ENCODE measurements at places on chromosomes 13 and 19.

DNA sequence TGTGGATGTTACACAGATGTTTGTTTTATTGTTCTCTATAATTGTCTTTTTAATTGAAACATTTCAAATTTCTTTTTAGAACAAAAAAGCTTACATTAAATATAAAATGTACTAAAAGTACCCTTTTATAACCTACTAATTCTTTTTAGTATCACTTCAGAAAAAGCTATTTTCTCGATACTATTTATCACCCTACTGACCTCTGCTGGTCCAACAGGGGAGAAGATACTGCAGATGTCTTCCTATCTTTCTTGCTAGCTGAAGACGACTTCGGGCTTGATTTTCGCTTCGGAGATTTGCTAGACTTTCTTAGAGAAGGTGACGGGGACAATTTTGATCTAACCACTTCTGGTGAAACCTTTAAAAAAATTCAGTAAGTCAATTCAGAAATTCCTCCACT lies 42.4 kb downstream of the ZC3H13 start:
- no peak for DNase-seq

DNA sequence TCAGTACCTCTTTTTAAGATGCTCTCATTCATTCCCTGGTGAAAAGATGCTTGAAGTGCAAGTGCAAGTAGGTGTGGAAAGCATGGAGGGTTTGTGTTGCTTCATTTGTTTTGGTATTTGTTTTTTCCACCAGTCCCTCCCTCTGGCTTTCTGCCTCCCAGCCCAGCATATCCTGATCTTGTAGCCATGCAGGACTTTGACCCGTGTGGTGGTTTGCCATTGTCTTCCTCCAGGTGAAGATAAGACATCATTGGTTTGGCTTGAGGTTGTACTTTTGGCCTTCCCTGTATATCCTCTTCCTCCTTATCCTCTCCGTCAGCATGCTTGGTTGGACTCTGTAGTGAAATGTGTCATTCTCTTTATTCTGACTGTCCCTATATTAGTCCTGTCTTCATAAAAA lies 9.1 kb downstream of the SPINT2 start:
- no peak for DNase-seq

- DNase-seq: no peak
These were observed 1.3 kb upstream of the PVR start for GRCh38 chr19:44642377-44642776.

GRCh38 chr19:45793876-45794275 lies 1.2 kb upstream of the DMWD start:
- no peak for DNase-seq

DNA sequence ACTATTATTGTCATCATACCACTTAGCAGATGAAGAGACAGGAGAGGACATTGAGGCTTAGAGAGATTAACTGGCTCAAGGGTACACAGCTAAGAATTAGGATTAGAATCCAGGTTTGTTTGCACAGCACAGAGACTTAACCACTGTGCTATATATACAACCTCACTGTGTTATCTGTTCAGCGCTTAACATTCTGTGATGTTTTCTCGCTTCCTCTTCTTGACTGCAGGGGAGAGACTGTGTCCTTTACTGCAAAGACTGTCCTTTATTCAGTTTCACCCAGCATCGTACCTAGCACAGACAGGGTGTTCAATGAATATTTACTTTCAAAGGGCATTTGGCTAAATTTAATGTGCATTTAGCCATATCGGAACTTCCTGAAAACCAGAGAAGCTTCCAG lies 54.9 kb upstream of the PCDH8 start:
- DNase-seq: no peak

DNA sequence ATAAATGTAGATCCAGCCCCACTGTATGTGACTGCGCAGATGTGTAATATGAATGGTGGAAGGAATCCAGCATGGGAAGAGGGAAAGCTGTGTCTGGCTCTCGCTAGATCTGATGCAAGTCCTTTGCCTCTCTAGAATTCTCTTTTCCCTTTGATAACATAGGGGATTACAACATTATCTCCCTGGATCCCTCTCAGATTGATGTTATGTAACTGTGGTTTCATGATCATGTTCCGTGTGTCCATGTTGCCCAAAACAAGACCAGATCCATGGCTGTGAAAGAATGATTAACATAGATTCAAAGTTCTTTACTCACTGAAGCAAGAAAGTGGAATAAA lies 184.0 kb upstream of the UBL3 start:
- DNase-seq: no peak

DNA sequence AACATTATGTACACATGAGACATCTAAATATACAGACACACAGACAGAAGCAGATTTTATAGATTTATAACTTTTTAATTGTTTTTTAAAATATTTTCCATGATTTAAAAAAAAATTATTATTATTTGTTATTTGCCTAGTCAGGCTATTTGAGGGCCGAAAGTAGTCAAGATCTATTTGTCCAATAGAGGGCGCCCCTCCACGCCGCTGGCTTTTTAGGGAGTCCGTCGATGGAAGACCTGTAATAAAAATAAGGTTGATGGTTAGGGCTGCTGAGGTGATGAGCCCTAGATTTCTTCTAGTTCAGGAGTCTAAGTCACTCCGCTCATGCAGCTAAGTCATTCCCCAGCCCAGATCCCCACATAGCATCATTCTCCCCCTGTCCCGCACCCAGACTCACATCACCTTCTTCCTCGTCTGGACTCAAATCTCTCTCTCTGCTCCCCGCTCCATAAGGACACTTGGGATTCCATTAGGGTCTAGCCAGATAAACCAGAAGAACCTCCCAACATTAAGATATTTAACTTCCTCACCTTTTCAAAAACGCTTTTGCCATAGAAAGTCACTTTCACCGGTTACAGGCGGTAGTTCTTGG lies 33.9 kb upstream of the CEACAM21 start:
- DNase-seq: peak; percentile 65

DNA sequence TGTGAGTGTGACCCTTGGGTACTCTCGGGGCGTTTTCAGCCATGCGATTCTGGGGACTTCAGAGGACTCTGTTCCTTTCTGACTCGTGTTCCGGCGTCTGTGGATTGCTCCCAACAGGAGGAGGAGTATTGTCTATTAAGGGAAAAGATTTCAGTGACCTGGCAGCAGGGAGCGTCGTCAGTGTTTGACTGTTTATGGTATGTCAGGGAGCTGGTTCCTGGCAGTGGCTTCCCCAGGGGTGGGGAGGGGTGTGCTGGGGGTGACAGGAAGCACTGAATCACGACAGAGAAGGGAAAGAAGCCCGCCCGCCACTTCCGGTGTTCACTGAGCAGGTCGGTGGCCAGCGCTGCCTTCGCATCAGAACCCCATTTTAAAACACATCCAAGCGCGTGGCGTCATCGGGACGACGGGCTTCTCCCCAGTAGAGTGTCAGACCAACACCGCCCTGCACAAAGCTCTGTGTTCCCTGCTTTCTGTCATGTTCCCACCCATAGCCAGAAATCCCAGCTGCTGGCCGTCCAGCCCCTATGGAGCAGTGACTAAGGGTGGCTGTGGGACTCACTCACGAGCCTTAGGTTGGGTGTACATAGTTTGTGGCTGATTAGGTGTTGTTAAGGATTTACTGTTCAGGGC lies 33.8 kb downstream of the COL4A2 start:
- DNase-seq: peak; percentile 29

DNA sequence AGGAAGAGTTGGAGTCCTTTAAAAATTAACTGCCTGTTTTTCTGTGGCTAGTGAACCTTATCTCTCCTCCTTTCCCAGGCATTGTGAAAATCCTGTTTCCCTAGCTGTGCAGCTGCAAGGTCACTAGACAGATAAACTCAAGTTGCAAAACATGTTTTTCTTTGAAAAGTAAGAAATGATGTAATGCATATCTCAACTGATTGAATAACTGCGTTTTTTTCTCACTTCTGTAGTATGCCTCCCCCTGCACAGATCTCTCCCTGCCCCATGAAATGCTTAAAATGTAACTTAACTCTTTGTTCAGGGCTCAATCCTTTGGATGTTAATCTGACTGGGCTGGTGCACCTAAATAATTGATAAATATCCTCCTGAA lies 27.7 kb upstream of the CYSLTR2 start:
- no peak for DNase-seq

GRCh38 chr13:44271031-44271455 lies 102.6 kb upstream of the SERP2 start:
- DNase-seq: no peak

DNA sequence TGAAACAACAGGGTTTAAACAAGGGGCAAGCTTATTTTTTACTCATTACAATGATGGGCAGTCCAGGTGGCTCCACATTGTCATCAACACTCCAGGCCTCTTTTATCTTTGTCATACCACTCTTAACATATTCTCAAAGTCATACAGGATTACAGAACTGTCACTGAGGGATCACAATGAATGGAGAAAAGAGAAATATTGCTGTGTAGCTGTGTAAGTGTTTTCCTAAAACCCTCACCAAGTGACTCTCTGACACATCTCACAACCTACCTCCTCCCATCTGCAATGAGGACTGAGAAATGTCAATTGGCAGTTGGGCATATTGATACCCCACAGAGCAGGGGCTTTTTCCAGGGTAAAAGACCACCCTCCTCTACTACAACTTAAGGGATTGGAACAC lies 562.1 kb downstream of the TBC1D4 start:
- no peak for DNase-seq

GRCh38 chr19:16134510-16134909 lies 9.0 kb upstream of the HSH2D start:
- no peak for DNase-seq

DNA sequence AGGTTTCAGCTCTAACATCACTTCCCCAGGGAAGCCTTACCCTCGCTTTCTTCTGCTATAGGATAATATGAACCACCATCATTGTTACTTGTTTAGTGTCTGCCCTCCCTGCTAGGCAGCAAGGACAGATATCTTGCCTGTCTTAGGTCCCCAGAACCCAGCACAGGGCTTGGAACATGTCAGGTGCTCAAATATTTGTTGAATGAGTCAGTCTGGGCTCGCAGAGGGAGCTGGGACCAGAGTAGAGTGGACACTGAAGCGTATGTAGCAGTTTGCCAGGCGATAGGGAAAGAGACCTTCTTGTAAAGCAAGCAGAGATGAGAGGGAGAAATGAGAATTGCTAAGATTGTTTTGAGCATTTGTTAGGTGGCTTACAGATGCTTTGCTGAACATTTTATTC lies 11.7 kb downstream of the BCKDHA start:
- no peak for DNase-seq

- no peak for DNase-seq
These were observed 414.8 kb downstream of the GPC5 start for GRCh38 chr13:91813253-91813652.

GRCh38 chr19:18895824-18896341 lies at the start of gene CERS1:
CERS1 (minus strand) TSS chr19:18896158; CDS start chr19:18896072, 86 bp downstream.
- DNase-seq: no peak

- DNase-seq: no peak
These were observed 154.3 kb upstream of the VSTM2B start for GRCh38 chr19:29371251-29372090.

DNA sequence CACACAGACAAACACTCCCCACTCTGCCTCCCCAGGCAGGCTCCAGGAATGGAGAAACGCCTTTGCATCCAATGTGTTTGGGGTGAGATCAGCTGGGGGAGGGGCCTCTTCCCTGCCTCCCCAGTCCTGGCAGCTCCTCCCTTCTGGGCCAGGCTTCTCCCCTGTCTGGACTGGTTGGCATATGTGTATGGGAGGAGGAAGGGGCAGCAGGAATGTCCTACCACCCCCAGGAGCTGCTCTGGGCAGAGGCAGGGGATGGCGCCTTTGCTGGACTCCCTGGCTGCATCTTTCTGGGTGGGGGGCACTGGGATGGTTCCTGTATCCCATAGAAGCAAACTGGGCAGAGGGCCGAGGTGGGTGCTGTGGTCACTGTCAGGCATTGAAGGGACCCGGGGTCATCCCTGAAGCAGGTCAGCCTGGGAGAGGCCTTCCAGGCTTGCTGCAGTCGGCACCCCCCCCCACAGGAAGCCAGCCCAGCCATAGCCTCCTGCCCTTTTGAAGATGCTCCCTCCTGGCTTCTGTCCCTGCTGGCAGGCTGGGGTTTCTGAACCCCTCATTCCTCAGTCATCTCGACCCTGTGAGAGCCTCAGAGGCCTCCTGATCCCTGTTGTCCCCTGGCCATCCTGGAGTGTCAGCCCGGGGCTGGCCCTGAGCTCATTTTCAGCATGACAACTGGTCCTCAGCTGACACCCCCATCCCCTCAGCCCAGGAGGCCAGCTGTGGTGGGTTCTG lies 21.2 kb upstream of the SLC7A10 start:
- no peak for DNase-seq

DNA sequence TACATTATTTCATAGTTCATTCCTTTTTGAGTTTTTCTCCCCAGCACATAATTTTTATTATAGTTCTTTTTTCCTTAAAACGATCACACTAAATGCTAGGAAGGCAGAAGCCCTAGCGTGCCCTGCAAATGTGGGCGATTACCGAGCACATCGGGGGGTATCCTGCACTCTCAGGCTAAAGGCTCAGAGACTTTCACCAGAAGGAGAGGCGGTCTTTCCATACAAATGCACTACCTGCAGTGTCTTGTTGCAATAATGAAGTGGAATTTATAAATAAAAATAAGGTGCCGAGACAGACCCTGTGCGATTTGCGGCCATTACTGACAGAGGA lies 29.3 kb upstream of the SPACA7 start:
- no peak for DNase-seq

- DNase-seq: no peak
These were observed 15.8 kb downstream of the ARRDC2 start for GRCh38 chr19:18023622-18024251.

DNA sequence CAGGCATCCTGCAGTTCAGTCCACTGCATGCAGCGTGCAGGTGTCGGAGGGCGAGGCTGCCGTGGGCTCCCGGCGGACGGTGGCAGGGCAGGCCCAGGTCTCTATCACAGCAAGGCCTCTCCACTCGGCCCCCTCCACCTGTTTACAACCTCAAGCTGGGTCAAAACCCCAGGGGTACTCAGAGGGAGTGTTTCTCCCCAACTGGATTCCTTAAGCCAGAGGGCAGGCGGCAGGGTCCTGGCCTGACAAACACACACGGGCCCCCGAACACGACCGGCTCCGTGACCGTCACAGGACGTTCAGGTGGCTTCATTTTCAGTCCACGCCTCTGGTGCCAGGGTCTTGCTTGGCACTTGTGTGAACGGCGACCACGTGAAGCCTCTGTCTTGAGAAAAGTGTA lies 23.5 kb downstream of the RASA3 start:
- DNase-seq: no peak

DNA sequence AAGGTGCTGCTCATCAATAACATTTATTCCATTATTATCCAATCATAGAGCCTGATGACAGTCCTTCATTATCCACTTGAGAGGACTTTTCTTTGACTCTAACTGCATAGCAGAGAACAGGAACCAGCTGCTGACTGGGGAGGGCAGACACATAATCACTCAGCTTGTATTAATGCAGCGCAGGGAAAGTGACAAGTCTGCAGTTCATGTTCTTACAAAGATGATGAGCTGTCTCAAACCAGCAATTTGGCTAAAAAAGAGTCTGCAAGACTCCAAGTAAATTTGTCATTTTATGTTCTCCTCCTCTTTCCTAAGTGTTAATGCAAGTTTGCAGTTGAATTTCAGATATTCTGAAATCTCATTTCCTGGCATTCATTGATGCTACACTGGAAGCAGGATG lies 40.0 kb upstream of the CBY2 start:
- no peak for DNase-seq

GRCh38 chr19:2782329-2782935 lies 641 bp downstream of the SGTA start:
- no peak for DNase-seq

Data from stimulated activated CD8-positive, alpha-beta memory T cell treated with anti-CD3 and anti-CD28 coated beads, Interleukin-4, amount 100 ng/mL, for 4 hours (primary cell).